CD4-positive, alpha-beta T cell (primary cell): ENCODE measurements at places on chromosomes 5 and 9.

DNA sequence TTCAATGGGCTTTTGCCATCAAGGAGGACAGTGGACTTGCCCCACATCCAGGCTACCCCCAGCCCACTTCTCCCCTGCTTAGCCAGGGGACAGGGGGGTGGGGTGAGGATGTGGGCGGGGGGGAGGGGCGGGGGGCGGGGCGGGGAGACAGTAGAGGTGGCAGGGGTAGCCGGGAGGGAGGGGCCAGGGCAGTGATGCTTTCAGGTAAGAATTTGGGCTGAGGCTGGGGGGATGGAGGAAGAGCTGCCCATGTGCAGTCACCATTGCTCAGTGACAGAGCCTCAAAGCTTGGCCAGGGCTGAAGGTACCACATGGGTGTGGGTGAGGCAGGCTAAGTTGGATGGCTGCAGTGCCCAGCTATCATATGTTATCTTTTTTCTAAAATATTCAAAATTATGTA, 40.7 kb upstream of the HNRNPA0 start:
- no peak for DNase-seq

DNA sequence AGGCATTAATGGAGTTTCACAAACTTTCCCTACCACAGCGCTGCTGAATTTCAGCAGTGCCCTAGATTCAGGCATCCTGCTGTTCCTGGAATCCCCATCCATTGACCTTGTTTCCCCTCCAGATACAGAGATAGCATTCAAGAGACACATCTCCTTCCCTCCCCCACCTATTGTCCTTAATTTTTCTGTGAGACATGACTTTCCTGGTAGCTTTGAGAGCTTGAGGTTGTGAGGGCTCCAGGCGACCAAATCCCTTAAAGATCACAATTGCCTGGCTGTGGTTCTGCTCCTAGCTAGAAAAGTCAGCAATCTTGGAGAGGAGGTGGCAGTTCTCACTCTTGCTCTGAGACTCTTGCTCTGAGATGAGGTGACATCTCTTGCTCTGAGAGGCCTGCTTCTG, 48.0 kb downstream of the PRR16 start:
- DNase-seq, result no peak

- no peak for DNase-seq
Observed at GRCh38 chr9:90180381-90180780, 462.2 kb downstream of the DIRAS2 start.

GRCh38 chr5:113608113-113608596, 94.7 kb downstream of the YTHDC2 start:
- no peak for DNase-seq

- DNase-seq, result no peak
Observed at GRCh38 chr5:133353741-133354140, 258.6 kb downstream of the FSTL4 start.

GRCh38 chr9:107881626-107882300, 392.2 kb upstream of the KLF4 start:
- no peak for DNase-seq

DNA sequence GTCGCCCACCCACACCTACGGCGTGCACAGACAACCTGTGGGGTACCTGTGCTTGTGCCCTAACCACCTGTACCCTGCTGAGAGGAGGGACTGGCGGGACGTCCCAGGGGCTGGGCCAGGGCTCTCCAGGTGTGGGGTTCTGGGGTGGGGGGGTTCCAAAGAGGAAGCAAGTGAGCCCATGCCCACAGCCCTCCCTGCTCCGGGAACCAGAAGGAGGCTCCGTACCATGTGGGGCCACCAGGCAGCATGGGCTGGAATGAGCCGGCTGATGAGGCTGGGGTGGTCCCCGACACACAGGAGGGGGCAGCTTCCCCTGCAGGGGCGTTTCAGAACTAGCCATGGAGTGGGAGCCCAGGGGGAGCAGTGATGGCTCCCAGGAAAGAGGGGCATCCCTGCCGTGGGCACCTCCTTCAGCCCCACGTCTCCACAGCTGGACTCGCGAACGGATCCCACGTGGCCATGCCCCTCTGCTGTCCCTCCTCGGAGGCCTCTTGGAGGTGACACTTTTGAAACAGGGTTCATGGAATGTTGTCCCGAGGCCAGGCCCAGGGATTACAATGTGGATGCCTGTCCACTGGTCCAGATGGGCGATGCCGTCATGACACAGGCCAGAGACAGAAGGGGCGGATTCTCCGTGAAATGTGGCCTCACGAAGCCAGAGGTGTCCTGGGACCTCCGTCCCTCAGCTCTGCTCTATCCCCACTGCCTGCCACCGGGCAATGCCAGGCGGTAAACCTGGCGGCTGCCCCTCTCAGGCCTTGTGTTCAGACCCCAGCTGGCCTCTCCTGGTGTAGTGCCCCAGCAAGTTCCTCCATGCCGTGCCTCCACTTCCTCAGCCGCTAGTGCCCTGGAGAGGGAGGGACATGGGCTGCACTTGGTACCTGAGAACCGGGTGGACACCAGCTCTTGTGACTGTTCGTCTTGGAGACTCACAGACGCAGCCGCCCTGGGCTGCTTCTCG, 33.6 kb upstream of the IRX4 start:
- DNase-seq, result no peak

GRCh38 chr9:79120533-79120932, 451.2 kb upstream of the TLE4 start:
- no peak for DNase-seq

GRCh38 chr9:93118863-93119702, 15.0 kb downstream of the NINJ1 start:
- DNase-seq, result no peak

DNA sequence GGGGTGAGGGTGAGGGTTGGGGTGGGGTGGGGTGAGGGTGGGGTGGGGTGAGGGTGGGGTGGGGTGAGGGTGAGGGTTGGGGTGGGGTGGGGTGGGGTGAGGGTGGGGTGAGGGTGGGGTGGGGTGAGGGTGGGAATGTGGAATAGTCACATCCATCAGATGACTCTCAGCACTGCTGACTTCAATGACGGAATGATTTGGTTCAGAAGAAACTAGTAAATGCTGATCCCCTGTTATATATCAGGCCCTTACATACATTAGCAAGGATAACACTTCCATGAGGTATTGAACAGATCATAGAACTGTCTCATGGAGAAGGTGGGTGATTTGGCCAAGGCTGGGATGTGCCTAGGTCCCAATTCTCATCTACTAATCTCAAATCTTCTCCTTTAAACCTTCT, 24.5 kb upstream of the C5orf47 start:
- DNase-seq, result no peak

DNA sequence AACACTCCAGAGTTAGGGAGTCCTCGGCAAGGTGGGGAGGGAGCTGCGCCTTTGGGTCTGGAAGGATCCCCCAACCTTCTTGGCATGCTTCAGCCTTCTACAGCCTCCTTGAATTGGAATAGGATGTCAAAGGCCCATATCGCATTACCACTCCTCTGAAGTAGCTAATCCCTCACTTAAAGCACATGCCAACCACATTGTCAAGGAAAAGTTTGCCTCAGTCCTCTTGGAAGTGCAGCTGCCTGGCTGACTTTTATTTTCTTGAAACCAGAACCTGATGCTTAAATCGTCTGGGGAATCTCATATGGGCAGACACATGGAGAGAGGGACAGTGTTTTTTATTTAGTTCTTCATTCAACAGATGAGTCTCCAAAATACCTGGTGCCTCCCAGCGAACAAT, 14.5 kb downstream of the CXCL14 start:
- no peak for DNase-seq

GRCh38 chr9:90515510-90515909, 127.1 kb downstream of the DIRAS2 start:
- DNase-seq, result no peak

GRCh38 chr9:76136986-76137385, 246.5 kb downstream of the PCSK5 start:
- no peak for DNase-seq

DNA sequence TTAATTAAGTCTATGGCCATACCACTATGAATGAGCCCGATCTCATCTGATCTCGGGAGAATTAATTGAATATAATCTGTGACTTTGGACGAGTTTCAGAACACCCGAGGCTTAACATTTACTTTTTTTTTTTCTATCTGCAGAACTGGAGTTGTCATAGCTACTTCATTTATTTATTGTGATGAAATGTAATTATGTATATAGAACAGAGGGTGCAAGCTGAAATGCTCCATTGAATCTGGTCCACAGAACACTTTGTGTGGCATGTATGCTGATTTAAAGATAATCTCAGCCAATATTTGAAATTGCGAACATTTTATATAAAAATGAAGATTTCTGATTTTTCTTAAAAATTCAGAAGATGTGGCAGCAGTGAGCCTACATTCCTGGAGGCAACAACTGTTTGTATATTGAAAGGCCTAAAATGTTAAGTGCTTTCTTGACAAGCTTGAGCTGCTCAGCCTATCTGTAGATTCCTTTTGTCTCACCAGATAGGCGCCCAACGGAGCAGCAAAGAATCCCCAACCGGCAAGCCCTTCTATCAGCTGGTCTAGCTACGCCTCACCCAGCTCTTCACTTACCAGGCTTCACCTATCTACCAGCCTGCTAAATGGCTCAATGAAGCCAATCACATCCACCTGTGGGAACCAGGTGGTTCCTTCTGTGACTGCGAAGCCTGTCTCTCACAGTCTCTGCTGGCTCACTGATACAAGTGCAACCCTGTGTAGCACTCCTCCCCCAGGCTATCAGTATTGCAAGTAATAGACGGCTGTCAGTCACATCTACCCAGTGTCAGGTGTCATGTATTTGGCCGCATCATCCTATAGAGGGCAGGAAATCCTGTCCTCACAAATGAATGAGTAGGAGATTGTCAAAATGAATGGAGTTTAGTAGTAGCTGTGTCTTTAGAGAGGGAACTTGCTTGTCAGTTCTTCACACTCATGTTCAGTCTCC, 170.6 kb upstream of the MRPS30 start:
- no peak for DNase-seq

DNA sequence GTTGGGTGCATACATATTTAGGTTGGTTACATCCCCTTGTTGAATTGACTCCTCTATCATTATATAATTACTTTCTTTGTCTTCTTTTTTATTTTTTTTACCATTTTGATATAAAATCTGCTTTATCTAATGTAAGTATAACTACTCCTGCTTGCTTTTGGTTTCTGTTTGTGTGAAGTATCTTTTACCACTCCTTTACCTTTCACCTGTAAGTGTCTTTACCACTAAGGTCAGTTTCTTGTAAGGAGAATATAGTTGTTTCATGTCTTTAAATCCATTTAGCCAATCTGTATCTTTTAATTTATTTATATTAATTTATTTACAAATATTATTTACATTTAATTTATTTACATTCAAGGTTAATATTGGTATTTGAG, 33.0 kb downstream of the INSL4 start:
- DNase-seq, result no peak

DNA sequence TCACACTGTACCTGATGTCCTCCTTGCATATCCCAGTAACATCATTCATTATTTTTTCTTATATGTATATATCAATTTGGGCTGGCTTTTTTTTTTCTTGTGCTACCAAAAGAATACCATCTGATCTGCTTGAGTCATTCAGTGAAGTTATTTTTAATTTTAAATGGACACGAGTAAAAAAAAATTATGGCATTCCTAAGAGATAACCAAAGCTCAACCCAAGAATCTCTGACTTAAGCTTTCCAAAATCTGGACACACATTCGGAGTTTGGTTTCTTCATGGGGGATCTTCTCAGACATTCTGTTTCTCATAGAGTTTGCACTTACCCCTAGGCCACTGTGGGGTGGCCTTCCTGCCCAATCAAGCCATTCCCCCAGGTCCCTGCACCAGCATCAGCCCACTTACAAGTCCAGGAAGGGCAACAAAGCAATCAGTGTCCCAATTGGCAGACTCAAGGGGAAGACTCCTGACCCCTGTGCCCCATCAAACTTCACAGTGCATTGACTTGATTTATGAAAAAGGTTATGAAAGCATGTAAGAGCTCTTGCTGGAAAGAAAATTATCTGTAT, 49.2 kb upstream of the SPDL1 start:
- no peak for DNase-seq

DNA sequence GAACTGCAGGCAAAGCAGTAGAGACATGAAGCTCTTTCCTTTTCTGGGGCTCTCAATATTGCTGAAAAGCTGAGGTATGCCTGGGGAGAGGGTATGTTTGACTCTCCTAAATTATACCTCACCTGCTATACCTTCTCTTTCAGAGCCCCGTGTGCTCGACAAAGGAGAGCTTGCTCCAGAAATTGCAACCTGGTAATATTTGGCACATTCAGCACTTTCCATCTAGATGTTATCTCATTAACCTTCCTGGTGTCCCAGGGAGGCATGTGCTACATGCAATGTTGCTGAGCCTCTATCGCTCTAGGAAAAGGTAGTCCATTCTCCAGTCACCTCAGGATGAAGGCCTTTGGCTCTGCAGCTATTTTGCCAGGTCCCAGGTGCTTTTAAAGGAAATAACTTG, 78.5 kb upstream of the ZSWIM6 start:
- no peak for DNase-seq

DNA sequence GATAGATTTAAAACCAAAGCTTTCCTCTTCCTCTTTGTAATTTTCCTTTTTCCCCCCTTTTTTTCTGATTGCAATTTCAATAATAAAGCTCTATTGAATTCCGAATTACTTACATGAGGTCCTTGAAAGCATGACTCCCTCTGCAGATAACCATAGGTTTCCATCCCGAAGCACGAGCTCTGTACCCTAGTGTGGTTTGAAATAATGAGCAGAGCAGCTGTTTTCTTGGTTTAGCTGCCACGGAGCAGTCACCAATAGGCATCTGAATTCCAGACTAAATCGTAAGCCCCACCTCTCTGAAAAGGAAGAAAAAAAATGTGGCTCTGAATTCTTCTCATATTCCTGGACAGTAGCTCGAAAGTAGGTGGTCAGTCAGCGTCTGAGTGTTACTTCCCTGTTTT, 18.5 kb upstream of the GNE start:
- DNase-seq, result no peak

DNA sequence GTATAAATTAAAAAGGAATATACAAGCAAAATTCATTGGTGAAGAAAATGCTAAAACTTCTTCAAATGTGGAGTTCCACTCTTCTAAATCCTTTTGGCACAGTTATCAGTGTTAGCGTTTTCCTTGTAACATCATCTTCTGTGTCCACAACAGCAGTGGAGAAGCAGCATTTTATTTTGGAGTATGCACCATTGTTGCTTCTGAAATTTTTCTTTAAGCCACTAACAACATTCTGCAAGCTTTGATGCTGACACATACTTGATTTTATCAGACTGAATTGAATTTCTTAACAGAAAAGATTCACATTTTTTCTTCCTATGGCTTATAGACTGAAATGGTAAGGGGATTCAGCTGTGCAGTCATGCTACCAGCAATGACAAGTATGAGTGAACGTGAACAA, 60.8 kb upstream of the PTGER4 start:
- DNase-seq, result no peak

DNA sequence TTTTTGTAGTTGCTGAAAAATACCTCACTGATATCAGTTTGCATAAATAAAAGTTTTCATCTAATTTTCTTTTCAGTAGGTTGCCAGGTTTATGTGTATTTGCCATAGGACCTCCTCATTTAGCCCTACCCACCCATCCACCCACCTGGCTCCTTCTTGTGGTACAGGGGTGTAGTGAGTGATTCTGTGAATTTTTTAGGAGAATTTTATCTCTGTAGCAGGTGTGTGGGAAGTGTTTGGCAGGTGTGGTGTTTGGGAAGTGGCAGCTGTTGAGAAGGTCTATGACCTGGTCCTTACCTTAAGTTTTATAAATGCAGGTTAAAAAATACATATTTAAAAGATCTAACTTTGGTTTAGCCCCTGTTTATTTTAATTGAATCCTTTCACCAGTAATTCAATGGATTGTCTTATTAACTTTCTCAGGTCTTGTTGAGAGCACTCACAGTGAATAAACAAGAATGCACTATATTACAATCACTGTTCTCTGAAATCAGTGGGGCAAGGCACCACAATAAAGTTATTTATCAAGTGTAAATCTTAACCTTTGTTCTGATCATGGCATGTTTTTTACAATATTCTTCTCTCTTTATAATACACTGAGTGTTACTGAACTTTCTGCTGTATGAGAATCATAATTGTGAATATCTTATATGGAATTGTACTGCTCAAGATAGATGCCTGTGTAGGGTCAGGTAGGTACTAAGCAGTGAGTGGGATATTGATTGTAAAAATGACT, 189.1 kb downstream of the WDR70 start:
- DNase-seq, result no peak
